ENCODE measurements at places on chromosomes 1 and 21. TPM values are rescaled to one million over a fixed set of nuclear protein-coding genes. Genes with fewer than 3 reads are reported as not detected.

The RGS7 gene
- total RNA-seq = not detected

The KCNJ15 gene
- not detected for total RNA-seq

The AGMAT gene
- total RNA-seq = 7.3 TPM

The NCAM2 gene
- total RNA-seq = not detected

The OPTC gene
- not detected for total RNA-seq
